ENCODE measurements at places on chromosomes 4 and X. TPM values are rescaled to one million over a fixed set of nuclear protein-coding genes. Genes with fewer than 3 reads are reported as not detected.
A peak's percentile ranks its signal among the peaks of the same experiment; 100 is the strongest.

GRCh38 chr4:27917381-27917780 is 1056.7 kb downstream of the STIM2 start:
- no peaks in the 10 kb centered on the region for H3K36me3 ChIP-seq
- H3K27ac ChIP-seq: no peak overlapping the region
- H3K27me3 ChIP-seq: no peaks in the 10 kb centered on the region
- no peaks in the 10 kb centered on the region for H3K4me1 ChIP-seq
- H3K4me3 ChIP-seq: no peak overlapping the region

DNA sequence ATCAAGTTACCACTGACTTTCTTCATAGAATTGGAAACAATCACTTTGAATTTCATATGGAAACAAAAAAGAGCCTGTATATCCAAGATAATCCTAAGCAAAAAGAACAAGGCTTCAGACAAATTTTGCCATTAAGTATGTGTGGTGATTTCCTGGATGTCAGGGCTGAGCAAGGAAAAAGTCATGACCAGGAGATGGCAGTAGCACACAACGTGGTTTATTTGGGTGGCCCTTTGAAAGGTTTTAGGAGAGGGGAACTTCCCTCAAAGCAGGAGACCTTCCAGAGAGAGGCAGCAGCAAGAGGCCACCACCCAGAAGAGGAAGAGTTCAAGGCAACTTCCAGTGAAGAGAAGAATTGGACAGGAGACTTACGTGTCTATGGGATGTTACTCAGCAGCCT is 18.1 kb upstream of the ZXDB start:
- H3K4me3 ChIP-seq: no peak overlapping the region
- H3K36me3 ChIP-seq: no peaks in the 10 kb centered on the region
- peak; percentile 30 for DNase-seq
- H3K4me1 ChIP-seq: no peaks in the 10 kb centered on the region
- H3K27ac ChIP-seq: no peak overlapping the region
- H3K27me3 ChIP-seq: no peaks in the 10 kb centered on the region

- no peak for DNase-seq
- no peak overlapping the region for H3K27ac ChIP-seq
- no peaks in the 10 kb centered on the region for H3K36me3 ChIP-seq
Observed at GRCh38 chr4:55378617-55379467, 16.9 kb upstream of the TMEM165 start.

Gene NONO
- polyA plus RNA-seq: 112 TPM

DNA sequence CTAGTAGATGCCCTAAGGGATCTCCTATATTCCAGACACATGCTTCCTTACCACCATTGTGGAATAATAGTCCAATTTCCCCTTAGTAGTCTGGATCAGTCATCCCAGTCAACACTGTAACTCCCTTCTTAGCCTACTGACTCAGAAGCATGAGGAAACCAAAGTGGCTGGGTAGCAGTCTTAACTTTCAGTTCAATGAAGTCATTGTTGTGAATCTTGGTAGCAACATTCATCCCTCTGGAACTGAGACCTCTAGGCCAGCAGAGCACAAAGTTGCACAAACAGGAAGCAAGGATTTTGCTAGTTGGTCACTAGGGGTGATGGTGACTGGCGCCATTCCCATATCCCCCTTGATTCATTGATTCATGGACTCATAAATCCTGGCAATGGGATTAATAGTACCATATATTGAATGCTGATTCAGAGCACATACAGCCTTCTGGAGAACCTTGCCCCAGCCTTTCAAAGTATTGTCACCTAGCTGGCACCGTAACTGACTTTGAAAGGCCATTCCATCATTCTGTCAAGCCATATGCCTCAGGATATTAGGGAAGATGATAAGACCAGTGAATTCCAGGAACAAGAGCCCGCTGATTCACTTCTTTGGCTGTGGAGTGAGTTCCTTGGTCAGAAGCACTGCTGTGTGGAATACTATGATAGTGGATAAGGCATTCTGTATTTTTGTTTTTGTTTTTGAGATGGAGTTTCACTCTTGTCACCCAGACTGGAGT is 19.7 kb upstream of the GPAT3 start:
- no peaks in the 10 kb centered on the region for H3K4me1 ChIP-seq
- no peak overlapping the region for H3K27ac ChIP-seq
- DNase-seq: no peak
- H3K4me3 ChIP-seq: no peak overlapping the region
- H3K36me3 ChIP-seq: no peaks in the 10 kb centered on the region

GRCh38 chrX:21821875-21822274 is 17.5 kb upstream of the MBTPS2 start:
- no peaks in the 10 kb centered on the region for H3K4me1 ChIP-seq
- no peak overlapping the region for H3K27ac ChIP-seq
- DNase-seq: no peak
- no peaks in the 10 kb centered on the region for H3K27me3 ChIP-seq

Gene NIPAL1
- 0.24 TPM for polyA plus RNA-seq

DNA sequence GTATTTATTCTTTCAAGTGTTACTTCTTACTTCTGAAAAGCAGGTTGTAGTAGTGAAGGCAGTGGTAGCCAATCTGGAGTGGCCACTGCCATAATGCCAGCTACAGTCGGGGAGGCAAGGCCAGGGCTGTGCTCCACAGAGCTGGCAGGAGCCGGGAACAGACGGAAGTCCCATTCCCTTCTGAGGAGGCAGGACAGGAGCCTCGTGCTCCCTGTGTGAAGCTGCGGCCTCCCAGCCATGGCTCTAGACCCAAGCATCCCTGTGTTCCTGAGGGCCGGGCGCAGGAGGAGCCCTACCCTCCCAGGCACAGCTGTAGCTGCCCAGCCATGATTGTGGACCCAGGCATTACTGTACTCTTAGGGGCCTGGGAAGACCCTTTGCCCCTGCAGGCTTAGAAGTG is 461.8 kb downstream of the ADGRL3 start:
- DNase-seq: no peak
- H3K36me3 ChIP-seq: no peaks in the 10 kb centered on the region
- H3K27ac ChIP-seq: no peak overlapping the region

GRCh38 chrX:55777596-55777995 is 60.0 kb downstream of the RRAGB start:
- H3K4me1 ChIP-seq: no peaks in the 10 kb centered on the region
- no peaks in the 10 kb centered on the region for H3K27me3 ChIP-seq
- H3K4me3 ChIP-seq: no peak overlapping the region
- H3K36me3 ChIP-seq: no peaks in the 10 kb centered on the region

DNA sequence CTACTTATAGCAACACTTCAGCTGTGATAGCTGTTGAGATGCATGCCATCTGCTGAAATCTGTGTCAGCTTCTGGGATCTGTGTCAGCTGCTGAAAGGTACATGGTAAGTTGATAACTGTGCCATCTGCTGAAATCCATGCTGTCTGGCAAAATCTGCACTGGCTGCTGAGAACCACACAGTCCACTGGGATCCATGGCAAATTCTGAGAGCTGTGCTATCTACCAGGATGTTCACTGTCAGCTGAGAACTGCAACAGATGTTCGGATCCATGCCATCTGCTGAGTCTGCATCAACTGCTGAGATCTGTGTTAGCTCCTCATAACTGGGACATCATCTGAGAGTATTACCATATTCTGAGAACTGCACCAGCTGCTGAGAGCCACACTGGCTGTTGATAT is 430.5 kb upstream of the POU3F4 start:
- H3K27me3 ChIP-seq: no peaks in the 10 kb centered on the region
- no peak for DNase-seq
- H3K36me3 ChIP-seq: no peaks in the 10 kb centered on the region
- H3K27ac ChIP-seq: no peak overlapping the region
- no peaks in the 10 kb centered on the region for H3K4me1 ChIP-seq
- H3K4me3 ChIP-seq: no peak overlapping the region

GRCh38 chr4:40311811-40312346 is 23.3 kb upstream of the CHRNA9 start:
- peak; percentile 39 for DNase-seq
- no peak overlapping the region for H3K27ac ChIP-seq
- no peaks in the 10 kb centered on the region for H3K27me3 ChIP-seq
- no peak overlapping the region for H3K4me3 ChIP-seq

GRCh38 chr4:111450867-111451266 is 694.4 kb upstream of the FAM241A start:
- no peaks in the 10 kb centered on the region for H3K27me3 ChIP-seq
- no peaks in the 10 kb centered on the region for H3K4me1 ChIP-seq
- no peak overlapping the region for H3K4me3 ChIP-seq
- H3K36me3 ChIP-seq: no peaks in the 10 kb centered on the region
- no peak overlapping the region for H3K27ac ChIP-seq

- no peak overlapping the region for H3K4me3 ChIP-seq
- no peak for DNase-seq
- no peaks in the 10 kb centered on the region for H3K27me3 ChIP-seq
Observed at GRCh38 chr4:86220121-86220520, 139.7 kb downstream of the MAPK10 start.

- no peaks in the 10 kb centered on the region for H3K4me1 ChIP-seq
- peaks cover 6% of the 10 kb centered on the region for H3K27me3 ChIP-seq
- H3K27ac ChIP-seq: no peak overlapping the region
- DNase-seq: no peak
- no peaks in the 10 kb centered on the region for H3K36me3 ChIP-seq
- no peak overlapping the region for H3K4me3 ChIP-seq
Observed at GRCh38 chrX:10726647-10727046, 106.3 kb upstream of the MID1 start.

- H3K27ac ChIP-seq: no peak overlapping the region
- no peak for DNase-seq
- H3K27me3 ChIP-seq: no peaks in the 10 kb centered on the region
Observed at GRCh38 chr4:155468282-155468681, 91.5 kb upstream of the MAP9 start.

DNA sequence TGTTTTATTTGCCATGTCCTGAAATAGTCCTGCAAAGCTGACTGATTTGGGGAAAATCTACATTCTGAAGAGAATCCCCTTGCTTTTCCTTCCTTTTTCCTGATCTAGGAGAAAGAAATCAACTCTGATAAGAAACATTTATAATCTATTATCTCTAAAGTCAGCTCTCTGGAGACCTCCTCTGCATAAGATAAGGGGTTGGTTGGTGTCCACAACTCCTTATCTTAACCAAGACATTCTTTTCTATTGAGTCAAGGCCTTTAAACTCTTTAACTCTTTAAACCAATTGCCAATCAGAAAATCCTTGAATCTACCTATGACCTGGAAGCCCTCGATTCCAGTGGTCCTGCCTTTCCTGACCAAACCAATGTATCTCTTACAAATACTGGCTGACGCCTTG is 373.6 kb upstream of the RASGEF1B start:
- H3K27me3 ChIP-seq: no peaks in the 10 kb centered on the region
- no peaks in the 10 kb centered on the region for H3K4me1 ChIP-seq
- no peak for DNase-seq
- H3K4me3 ChIP-seq: no peak overlapping the region
- H3K36me3 ChIP-seq: no peaks in the 10 kb centered on the region
- no peak overlapping the region for H3K27ac ChIP-seq

- no peak for DNase-seq
- H3K36me3 ChIP-seq: no peaks in the 10 kb centered on the region
- no peaks in the 10 kb centered on the region for H3K27me3 ChIP-seq
- no peaks in the 10 kb centered on the region for H3K4me1 ChIP-seq
- no peak overlapping the region for H3K27ac ChIP-seq
Observed at GRCh38 chrX:97332963-97333362, 449.3 kb downstream of the RPA4 start.

- H3K4me3 ChIP-seq: no peak overlapping the region
- H3K36me3 ChIP-seq: no peaks in the 10 kb centered on the region
- no peak overlapping the region for H3K27ac ChIP-seq
- peaks cover 22% of the 10 kb centered on the region for H3K27me3 ChIP-seq
- DNase-seq: no peak
Observed at GRCh38 chr4:144649646-144650045, 3.7 kb downstream of the HHIP start.

Gene SMAD1
- polyA plus RNA-seq: 0.14 TPM

All from B cell (primary cell).